H1 (cell line): ENCODE measurements at places on chromosomes 1 and 21. TPM values are rescaled to one million over a fixed set of nuclear protein-coding genes. Genes with fewer than 3 reads are reported as not detected.

DNA sequence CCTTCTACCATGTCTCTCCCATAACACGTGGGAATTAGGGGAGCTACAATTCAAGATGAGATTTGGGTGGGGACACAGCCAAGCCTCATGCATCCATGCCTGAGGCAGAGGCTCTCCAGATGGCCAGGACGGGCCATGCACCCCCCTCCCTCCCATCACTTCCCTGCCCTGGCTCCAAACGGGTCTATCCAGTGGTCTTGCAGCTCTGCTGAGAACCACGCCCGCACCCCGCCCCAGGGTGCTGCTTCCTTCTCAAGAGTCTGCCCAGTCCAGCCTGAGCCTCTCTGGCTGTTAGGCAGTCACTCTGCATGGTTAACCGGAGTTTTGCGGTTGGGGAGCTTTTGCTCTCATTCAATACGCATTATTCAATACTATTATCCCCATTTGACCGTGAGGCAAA, 131.5 kb upstream of the TMEM51 start:
- H3K4me1 ChIP-seq = no peaks in the 10 kb centered on the region
- no peak overlapping the region for H3K27ac ChIP-seq

DNA sequence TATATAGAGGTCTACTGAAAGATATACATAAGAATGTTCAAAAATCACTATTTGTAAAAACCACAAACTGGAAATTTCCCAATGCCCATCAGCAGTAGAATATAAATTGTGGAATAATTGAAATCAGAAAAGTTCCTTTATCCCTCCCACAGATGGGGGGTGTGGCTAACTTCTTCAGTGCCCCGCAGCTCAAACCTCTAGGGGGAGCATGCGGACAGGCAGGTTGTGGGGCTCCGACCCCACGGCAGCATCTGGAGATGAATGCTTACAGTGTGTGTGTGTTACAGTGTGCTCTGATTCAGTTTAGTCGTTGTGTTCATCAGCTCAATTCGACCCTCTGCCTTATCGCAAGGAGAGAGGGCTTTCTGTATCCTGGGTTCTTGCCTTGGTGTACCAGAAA, 262.1 kb upstream of the LRRC7 start:
- H3K36me3 ChIP-seq = no peaks in the 10 kb centered on the region
- no peaks in the 10 kb centered on the region for H3K27me3 ChIP-seq
- H3K4me1 ChIP-seq = no peaks in the 10 kb centered on the region
- no peak for DNase-seq
- no peak overlapping the region for H3K4me3 ChIP-seq

GRCh38 chr1:147912553-147912952, 10.0 kb downstream of the GJA8 start:
- no peak for DNase-seq

DNA sequence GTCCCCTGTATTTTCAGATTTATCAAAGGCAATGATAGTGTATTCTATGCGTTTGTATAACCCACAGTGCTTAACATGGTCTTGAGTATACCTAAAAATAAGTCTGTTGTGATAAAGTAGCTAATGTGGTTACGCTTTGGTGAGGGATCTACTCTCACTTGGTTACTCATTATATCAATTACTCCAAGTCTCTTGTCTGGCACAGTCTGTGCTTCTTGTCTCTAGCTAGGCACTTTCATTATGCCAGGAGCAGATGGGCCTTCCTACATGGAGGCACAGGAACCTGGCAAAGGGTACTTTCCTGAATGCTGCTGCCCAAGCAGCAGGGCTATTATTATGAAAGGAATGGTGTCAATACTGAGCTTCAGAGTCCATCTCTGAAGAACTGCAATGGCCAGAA, 4.2 kb upstream of the PTPN22 start:
- H3K4me1 ChIP-seq = no peaks in the 10 kb centered on the region
- no peak overlapping the region for H3K4me3 ChIP-seq
- no peak for DNase-seq
- no peaks in the 10 kb centered on the region for H3K27me3 ChIP-seq
- no peak overlapping the region for H3K27ac ChIP-seq
- H3K36me3 ChIP-seq = no peaks in the 10 kb centered on the region

DNA sequence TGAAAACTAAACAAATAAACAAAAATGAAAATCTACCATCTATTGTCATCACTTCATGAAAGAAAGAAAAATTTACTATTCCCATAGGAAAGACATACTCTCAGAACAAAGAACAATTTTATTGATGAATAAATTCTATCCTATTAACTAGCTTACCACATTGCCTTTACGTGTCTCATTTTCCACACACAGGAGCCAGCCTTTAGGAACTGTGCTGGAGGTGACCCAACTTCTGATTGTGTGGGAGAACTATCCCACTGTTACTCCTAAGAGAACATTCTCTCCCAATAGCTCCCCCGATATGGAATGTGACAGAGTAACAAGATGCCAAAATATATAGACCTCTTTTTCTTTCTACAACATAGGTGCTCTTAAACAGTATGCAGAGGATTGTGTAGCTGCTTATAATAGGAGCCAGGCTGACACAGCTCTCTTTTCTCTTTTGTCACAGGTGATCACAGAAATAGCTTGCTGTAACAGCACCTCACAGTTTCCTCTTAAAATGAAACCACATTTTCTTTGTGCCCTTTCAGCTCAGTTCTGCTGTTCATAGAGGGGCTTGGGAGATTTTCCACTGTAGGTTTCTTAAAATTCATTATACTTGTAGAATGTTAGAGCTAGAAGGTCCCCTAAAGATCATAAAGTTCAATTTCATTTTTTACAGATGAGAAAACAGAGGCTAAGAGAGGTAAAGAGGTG, 35.5 kb downstream of the C21orf91 start:
- no peaks in the 10 kb centered on the region; the same call in 1 of the 2 replicates for H3K4me1 ChIP-seq
- no peak overlapping the region for H3K27ac ChIP-seq
- no peak for DNase-seq

GRCh38 chr1:209662879-209663327, 10.7 kb upstream of the LAMB3 start:
- H3K4me3 ChIP-seq = no peak overlapping the region
- DNase-seq = no peak
- no peak overlapping the region for H3K27ac ChIP-seq
- H3K27me3 ChIP-seq = no peaks in the 10 kb centered on the region
- H3K4me1 ChIP-seq = no peaks in the 10 kb centered on the region

DNA sequence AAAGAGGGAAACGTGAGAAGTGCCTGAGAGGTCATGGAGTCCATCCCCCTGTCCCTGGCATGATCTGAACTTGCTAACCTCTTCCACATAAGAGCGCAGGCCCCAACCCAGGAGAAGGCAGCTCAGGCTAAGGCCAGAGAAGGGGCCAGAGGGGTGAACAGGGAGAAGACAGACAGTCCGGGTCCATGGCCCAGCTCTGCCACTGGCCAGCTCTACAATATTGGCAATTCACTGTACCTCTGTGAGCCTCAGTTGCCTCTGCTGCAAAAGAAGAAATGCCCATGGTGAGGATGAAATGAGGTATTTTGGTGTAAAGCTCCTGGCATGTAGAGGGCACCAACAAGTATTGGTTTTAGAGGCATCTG, 72.3 kb downstream of the CAMK2N1 start:
- no peaks in the 10 kb centered on the region for H3K36me3 ChIP-seq
- no peak for DNase-seq
- H3K4me1 ChIP-seq = no peaks in the 10 kb centered on the region
- H3K27me3 ChIP-seq = peaks cover 31% of the 10 kb centered on the region
- H3K4me3 ChIP-seq = no peak overlapping the region
- no peak overlapping the region for H3K27ac ChIP-seq

GRCh38 chr1:44611866-44612265, 62.4 kb downstream of the TMEM53 start:
- no peak overlapping the region for H3K27ac ChIP-seq
- H3K27me3 ChIP-seq = 0 out of 2 replicates have a peak, but pooled peaks cover 2% of the 10 kb centered on the region
- H3K4me1 ChIP-seq = peaks cover 11% of the 10 kb centered on the region; the same call in 1 of the 2 replicates
- no peak for DNase-seq
- no peak overlapping the region for H3K4me3 ChIP-seq
- peaks cover 2% of the 10 kb centered on the region; the same call in 1 of the 2 replicates for H3K36me3 ChIP-seq

DNA sequence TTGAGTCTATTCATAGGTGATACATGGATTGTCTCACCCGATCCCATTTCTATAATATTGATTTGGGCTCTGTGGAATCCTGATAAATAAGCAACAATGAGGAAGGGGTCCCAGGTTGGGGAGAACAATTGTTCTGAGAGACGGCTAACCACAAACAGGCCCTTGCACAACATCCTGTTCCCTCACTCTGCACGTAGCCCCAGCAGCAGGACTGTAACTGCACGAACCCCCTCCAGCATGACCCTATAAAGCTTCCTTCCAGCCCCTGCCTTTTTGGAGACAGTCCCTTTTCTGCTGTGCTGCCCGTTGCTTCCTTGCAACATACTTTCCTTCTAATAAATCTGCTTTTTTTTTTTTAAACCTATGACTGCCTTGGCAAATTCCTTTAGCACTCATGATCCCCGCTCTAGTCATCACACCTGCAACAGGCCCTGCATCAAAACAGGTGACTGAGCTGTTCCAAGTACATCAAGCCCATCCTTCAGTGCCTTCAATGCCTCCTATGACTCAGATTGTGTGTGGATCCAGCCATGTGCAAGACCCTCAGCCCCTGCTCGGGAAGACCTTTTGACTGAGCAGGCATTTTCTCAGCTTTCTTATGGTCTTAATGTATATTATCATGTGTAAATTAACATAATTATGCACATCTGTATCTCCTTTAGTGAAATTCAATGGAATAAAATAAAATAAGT, 63.7 kb upstream of the B3GALNT2 start:
- H3K4me3 ChIP-seq = no peak overlapping the region
- H3K4me1 ChIP-seq = no peaks in the 10 kb centered on the region
- H3K27ac ChIP-seq = no peak overlapping the region
- H3K27me3 ChIP-seq = no peaks in the 10 kb centered on the region

DNA sequence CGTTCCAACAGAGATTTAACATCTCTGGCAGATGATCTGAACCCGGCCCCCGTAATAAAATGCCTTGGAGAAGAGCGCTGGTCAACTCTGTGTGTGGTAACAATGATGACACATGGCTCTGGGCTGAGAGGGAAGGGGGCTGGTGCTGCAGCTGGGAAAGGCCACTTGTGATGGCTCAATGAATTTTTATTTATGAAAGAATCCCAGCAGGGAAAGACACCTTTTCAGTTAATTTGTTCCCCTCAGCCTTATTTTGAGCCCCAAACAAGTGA, 59.4 kb downstream of the SYT6 start:
- no peaks in the 10 kb centered on the region for H3K27me3 ChIP-seq
- no peak overlapping the region for H3K4me3 ChIP-seq
- no peak overlapping the region for H3K27ac ChIP-seq
- DNase-seq = no peak

- no peak overlapping the region for H3K27ac ChIP-seq
- H3K4me3 ChIP-seq = no peak overlapping the region
- H3K36me3 ChIP-seq = no peaks in the 10 kb centered on the region
These were observed 15.9 kb upstream of the PPP2R5A start for GRCh38 chr1:212269306-212269705.

DNA sequence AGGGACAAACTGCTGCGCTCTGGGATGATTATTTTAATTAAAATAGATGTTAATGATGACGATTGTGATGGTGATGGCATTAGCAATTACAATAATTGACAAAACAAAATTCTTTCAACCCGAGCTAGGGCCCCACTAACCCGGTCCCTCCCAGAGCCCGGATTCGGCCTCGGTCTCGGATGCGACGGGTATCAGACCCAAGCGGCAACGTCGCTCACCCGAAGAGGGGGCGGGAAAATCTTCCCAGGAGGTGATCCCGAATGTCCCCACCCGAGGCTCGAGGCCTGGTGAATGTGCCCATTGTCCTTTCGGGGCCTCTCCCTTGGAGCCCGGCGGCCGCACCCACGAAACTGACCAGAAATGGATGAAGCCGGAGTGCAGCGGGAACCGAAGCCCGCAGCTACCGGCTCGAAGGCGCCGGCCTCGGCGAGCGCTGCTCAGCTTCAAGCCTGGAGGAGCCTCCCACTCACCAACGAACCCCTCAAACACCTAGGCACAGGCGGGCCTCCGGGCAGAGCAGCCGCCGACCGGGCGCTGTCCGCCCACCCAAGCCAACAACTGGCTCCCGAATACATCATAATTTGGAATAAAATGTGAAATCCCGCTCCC, 1.2 kb downstream of the TAL1 start:
- peak overlapping the region; percentile 59 for H3K4me3 ChIP-seq
- no peak for DNase-seq
- peaks cover 99% of the 10 kb centered on the region for H3K27me3 ChIP-seq
- H3K27ac ChIP-seq = no peak overlapping the region
- H3K36me3 ChIP-seq = no peaks in the 10 kb centered on the region
- H3K4me1 ChIP-seq = peaks cover 11% of the 10 kb centered on the region

DNA sequence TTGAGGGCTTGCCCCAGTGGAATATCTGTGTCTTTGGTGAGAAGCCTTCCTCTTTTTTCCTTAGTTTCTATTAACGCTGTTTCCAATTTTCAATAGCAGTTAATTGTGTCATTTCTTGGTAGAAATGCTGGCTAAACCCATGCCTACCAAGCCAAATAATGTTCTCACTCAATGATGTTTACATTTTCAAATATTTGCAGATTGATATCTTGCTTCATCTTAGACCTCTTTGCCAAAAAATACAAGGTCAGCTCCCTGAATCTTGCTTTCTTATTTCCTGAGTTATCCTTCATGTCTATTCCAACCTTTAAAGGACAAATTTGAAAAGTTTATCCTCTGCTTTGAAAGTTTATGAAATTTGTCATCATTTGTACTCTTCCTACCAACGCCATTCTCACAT, 5.1 kb downstream of the KCNJ15 start:
- H3K27me3 ChIP-seq = no peaks in the 10 kb centered on the region
- H3K4me1 ChIP-seq = no peaks in the 10 kb centered on the region
- H3K4me3 ChIP-seq = no peak overlapping the region
- DNase-seq = no peak

DNA sequence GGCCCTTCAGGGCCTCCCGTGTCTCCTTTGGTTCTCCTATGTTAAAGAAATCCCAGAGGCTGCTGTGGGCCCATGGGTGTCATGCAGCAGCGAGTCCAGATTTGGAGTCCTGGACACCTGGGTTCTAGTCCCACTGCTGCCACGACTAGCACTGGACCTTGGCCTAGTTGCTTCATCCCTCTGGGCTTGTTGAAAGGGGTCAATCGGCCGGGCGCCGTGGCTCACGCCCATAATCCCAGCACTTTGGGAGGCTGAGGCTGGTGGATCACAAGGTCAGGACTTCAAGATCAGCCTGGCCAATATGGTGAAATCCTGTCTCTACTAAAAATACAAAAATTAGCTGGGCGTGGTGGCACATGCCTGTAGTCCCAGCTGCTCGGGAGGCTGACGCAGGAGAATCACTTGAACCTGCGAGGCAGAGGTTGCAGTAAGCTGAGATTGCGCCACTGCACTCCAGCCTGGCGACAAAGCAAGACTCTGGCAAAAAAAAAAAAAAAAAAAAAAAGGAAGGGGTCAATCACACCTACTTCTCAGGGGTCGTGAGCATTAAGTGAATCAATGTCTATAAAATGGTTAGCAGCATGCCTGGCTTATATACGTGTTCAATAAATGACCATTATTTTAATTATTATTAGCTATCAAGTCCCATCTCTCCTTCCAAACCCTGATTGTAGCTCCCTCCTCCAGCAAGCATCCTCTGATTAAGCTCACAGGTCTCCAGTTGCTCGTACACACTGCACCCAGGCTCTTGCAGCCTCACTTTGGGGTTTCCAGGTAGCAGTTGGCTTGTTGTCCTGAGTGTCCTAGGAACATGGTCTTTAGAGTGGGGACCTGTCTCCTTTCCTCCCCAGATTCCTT, 43.8 kb downstream of the KIRREL1 start:
- H3K4me3 ChIP-seq = no peak overlapping the region
- no peak for DNase-seq
- no peaks in the 10 kb centered on the region for H3K36me3 ChIP-seq
- no peaks in the 10 kb centered on the region for H3K27me3 ChIP-seq

GRCh38 chr1:44031252-44032169, at the start of gene SLC6A9:
TSS of gene SLC6A9 (minus strand) at chr1:44031462. CDS start at chr1:44024277, 7,185 bp downstream.
- peak within 1 kb of the TSS; percentile 73; the same call in 1 of the 2 replicates for H3K27ac ChIP-seq
- no peaks in the 10 kb centered on the region for H3K36me3 ChIP-seq

COL6A1 gene
- 100 and 104 TPM in 2 replicates for total RNA-seq

LCE2A gene
- not detected in 2 replicates for total RNA-seq

ASPM gene
- total RNA-seq = 48.8 and 50.3 TPM in 2 replicates

IL10RB gene
- 2.5 and 3.2 TPM in 2 replicates for total RNA-seq

EDARADD gene
- 6.1 and 7.0 TPM in 2 replicates for total RNA-seq
